ENCODE measurements at places on chromosomes 2 and 18.

DNA sequence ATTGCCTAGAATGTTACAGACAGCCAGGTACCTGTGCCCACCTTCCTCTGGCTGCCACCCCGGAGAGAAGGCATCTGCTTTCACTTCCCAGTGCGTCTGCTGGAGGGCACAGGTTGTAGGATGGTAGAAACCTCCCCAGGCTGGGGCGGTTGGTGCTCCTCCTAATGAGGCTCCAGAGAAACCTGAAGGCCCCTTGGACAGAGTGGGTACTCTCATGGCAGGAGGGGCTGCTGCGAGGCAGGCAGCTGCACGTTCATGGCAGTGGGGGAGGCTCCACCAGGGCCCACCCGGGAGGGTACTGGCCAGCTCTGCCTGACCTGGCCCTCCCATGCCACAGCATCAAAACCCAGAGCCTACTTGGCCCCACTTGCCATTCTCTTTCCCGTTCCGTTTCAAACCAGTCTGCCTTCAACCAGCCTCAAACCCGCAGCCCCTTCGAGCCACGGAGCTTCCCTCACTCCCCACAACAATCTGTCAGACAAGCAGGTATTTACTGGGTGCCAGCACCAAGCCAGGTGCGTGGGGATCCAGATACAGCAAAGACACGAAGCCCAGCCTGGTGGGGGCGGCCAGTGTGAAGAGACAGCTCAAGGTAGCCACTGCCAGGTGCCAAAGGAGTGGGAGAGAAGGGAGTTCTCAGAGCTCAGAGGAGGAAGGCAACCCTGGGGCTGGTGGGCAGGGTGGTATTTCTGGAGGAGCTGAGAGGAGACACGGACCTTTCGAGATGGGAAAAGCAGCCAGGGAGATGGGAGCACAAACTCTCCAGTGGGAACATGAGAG lies 229.6 kb downstream of the LOXHD1 start:
- DNase-seq, result no peak

GRCh38 chr2:46236006-46236875 lies 61.0 kb upstream of the EPAS1 start:
- DNase-seq, result no peak

- no peak for DNase-seq
Observed at GRCh38 chr2:60676706-60677330, 79.2 kb upstream of the PAPOLG start.

- DNase-seq, result peak; percentile 78
Observed at GRCh38 chr2:158968396-158969161, at the start of gene TANC1. TANC1 (plus strand) TSS chr2:158968640; CDS start chr2:159065911, 97,271 bp downstream.

DNA sequence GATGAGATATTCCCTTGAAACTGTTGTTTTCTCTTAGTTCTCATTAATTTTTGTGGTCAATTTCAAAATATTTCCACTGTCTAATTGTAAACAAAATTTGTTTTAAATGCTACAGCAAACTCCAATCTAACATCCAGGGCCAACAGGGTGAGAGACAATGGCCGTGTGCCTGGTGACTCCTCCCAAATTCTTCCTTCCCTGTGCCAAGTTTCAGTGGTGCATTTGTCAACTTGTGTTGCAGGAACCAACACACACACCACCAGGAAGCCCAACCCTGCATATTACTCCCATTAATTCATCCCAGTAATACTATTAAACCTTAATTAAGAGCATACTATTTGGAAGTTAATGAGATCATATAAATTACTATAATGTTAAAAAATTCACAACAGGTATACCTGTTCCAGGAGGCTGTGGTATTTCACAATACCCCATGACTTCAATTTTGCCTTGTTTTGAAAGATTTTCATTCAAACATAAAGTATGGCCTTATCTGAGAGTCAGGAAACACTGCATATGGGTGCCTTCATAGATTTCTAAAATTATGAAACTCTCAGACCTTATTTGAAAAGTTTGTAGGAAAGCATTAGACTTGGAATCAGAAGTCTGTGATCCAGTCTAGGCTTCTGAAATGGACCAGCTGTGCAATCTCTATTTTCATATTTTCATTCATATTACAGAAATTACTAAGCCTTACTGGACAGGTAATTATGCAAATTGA lies 1.1 kb downstream of the SERPINB2 start:
- DNase-seq, result no peak

DNA sequence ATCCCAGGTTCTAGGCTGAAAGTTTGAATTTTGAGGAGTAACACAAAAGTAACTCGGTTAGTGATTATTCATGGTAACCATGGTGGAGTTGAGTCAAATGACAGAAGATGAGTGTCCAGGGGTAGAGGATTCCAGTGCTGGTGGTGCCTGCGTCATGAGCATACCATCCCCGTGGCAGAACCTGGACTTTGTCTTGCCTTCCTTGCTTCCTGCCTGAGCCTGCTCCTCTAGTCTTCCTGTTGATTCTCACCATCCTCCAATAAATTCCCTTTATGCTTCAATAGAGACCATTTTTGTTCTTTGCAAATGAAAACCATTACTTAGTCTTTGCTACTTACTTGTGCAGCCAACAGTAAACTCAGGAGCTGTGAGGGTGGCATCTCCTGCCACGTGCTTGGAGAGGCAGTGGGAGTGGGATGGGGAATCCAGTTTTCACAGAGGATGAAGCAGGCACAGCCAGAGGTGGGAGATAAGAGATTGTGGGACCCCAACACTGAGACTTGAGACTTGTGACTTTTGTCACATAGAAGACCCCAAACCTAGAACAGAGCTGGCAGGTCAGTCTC lies 4.1 kb upstream of the YES1 start:
- DNase-seq, result no peak

DNA sequence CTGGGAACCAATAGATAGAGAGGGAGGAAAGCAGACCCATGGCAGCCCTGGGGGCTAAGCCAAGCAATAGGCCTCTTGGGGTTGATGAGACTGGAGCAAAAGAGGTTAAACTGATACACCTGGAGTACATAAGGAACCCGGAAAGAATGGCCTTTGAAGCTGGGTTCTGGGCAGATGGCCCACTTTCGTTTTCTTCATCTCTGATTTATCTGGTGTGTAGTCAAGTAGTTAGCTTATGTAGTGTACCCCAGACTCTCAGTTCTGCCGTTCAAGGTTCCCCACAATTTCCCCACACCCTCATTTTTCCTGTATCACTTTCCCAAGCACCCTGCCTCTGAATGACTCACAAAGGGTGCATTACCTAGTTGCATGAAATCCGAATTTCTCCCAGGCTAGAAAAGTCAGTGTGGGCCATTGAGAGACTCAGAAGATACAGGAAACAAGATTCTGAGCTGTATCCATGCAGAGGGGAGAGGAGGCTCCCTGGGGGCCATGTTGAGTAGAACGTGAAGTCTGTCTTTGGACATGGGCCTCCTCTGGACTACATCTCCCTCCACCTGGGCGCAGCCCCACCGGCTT lies 235.0 kb downstream of the LOXHD1 start:
- DNase-seq, result no peak

DNA sequence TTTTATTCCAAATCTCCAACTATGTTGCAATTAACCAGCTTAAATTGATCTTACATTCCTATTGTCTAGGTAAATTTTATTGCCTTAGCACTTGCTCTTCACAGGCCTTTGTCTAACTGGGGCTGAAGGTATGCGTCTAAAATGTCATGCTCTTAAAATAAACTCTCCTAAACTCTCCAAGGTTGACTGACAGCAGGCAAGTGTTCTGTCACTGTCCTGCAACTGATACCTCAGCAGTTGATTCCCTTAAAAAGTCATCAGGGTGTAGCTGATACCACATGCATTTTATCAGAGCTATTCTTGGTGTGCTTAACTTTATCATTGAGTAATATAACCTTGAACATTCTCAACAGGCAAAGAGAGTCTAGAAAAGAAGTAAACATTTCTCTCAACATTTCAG lies 680 bp downstream of the TTN start:
- DNase-seq, result no peak

GRCh38 chr2:171238946-171239345 lies 78.3 kb upstream of the TLK1 start:
- DNase-seq, result no peak

GRCh38 chr2:202110491-202110890 lies 37.4 kb downstream of the KIAA2012 start:
- DNase-seq, result no peak

DNA sequence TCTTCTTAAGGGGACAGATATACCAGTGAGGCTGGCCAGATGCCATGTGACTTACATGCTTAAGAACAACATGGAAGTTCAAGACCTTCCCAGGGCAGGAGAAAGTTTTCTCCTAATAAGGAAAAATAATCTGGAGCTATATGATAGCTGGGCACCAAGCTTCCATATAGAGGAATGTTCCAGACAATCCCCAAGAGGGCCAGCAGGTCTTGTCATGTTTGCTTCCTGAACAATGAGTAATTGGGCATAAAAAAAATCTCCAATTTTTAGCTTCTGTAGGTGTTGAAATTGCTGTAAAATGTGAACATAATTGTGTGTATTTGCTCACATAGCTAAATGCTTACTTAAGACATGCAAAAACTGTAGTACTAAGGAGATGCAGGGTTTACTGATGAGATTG lies 809.5 kb upstream of the PIK3C3 start:
- DNase-seq, result no peak

DNA sequence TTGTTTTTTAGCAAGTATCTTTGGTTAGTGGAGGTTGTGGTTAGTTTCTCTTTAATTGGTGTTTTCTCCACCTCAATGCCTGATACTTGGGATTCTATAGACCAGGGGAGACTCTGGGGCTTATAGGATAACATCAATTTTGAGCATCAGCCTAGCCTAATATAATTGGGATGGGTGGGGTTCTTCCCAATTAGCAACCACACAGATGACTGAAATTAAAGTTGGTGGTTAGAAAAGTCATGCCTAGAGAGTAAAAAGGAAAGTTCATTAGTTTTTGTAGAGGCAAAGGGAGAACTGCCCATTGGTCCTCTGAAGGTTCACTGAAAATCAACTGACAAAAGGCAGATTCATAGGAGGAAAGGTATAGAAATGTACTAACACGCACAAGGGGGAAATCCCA lies 843.3 kb downstream of the TSN start:
- no peak for DNase-seq

DNA sequence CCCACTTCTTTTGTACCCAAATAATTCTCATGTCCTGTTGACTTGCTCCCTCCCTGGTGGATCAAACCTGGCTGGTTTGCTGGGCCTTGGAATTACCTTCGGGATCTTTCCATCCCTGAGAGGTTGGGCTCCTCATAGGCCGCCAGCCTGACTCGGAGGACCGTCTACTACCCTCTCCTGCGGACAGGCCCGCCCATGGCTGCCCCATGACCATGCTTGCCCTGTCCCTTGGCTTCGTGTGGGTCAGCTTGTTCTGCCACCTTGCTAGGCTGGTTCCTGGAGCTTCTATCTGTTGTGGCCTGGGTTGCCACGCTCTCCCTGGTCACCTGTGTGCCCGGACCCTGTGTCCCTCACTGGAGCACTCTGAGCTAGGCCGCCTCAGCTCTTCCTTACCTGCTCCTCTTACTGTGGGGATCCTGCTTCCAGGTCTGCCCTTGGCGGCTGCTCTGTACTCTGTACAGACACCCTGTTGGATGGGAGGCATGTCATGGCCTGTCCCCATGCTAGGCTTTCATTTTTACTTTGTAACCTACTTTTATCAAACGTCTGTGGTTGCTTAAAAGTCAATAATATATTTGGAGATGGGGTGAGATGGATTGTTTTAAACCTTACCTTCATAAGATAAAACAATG lies 29.7 kb upstream of the FHL2 start:
- no peak for DNase-seq

- DNase-seq, result no peak
Observed at GRCh38 chr2:162317058-162317742, 1.3 kb downstream of the IFIH1 start.

GRCh38 chr2:120650022-120650644 lies 85.5 kb upstream of the GLI2 start:
- no peak for DNase-seq

GRCh38 chr18:59386909-59387686 lies 28.0 kb upstream of the LMAN1 start:
- no peak for DNase-seq

- DNase-seq, result no peak
Observed at GRCh38 chr2:44836174-44836573, 105.3 kb upstream of the SIX3 start.

DNA sequence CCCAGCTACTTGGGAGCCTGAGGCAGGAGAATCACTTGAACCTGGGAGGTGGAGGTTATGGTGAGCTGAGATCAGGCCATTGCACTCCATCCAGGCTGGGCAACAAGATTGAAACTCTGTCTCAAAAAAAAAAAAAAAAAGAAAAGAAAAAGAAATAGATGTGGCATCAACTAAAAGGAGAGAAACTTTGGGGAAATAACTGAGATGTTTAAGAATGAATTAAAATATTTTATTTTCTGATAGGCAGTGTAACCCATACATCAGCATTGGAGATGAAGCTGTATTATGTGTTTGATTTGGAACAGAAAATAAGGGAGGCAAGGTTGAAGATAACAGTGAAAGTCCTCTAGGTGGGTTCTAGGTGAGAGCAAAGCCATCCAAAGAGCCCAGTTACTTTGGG lies 110.7 kb upstream of the HNRNPA3 start:
- DNase-seq, result no peak

DNA sequence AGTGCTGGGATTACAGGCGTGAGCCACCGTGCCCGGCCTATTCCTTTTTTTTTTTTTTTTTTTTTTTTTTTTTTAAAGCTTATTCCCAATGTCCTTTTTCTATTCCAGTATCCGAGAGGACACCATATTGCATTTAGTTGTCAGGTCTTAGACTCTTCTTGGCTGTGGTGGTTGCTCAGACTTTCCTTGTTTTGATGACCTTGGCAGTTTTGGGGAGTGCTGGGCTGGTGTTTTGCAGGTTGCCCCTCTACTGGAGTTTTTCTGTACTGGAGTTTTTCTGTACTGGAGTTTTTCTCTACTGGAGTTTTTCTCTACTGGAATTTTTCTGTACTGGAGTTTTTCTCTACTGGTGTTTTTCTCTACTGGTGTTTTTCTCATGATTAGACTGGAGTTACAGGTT lies 149.2 kb downstream of the TANC1 start:
- no peak for DNase-seq

- DNase-seq, result no peak
Observed at GRCh38 chr2:62354771-62355561, 151.0 kb downstream of the TMEM17 start.

GRCh38 chr2:20507166-20507692 lies 60.4 kb downstream of the RHOB start:
- peak; percentile 65 for DNase-seq

DNA sequence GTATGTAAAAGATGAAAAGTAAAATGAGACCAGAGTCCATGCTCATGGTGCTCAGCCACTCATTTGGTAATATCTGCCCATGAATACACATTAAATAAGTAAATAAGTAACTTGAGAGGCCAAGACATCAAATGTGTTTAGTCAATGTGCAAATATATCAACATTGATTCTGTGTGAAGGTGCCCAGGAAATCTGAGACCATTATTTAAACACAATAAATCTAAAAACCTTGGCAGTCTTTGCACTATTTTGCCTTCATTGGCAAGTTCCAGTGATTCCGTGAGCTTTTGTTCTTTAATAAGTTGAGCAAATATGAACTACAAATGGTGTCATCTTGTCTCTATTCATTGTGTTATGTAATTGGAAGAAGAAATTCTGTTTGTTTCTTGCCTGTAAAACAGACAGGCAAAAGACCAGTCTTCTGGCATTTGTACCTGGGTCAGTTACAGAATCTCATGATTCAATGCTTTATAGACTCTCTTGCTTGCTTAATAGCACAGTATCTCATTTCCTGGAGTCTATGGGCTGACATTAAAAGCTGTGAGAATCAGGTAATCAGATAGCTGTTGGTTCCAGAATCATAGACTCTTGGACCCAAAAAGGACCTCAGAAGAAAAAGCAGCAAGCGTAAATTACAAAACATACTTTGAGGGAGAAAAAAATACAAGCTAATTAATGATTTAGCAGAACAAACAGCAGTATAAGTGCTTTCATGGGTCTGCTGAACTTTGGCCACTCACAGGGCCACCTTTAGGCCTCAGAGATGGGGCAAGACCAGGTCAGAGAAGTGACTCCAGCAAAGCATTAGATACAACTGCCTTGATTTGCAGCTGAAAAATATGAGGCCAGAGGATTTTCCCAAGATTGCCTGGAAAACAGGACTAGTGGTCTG lies 20.0 kb upstream of the SERPINB3 start:
- DNase-seq, result no peak
